ENCODE measurements at places on chromosomes 2 and 18.

DNA sequence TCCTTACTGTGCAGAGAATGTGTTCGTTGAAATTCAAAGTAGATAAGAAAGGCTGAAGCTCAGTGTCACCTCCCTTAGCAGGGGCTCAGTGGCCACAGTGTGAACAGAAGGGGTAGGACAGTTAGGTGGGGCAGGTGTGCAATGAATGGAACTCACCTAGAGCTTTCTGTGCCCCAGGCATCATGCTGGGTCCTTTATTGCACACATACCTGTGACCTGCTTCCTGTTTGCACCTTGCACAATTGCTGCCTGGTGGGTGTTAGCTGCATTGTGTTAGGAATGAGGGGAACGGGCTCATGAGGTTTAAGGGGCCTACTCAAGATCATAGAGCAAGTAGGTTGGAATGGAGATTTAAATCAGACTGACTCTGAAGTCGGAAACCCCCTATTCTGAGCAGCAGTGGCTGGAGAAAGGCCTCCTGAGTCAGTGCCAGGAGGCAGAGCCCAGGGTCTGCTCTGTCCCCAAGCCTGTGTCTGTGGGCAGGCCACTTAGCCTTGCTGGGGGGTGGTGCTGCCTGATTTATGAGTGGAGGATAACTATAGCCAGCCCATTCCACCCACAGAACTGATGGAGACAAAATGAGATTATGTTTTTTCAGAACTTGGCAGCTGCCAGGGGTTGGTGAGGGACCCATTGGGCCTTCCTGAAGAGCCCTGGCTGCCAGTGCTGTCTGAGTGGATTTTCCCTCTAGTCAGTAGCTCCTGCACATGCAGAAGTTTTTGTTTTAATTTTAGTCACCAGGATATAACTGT, 76.2 kb downstream of the NPAS2 start:
- DNase-seq = no peak

DNA sequence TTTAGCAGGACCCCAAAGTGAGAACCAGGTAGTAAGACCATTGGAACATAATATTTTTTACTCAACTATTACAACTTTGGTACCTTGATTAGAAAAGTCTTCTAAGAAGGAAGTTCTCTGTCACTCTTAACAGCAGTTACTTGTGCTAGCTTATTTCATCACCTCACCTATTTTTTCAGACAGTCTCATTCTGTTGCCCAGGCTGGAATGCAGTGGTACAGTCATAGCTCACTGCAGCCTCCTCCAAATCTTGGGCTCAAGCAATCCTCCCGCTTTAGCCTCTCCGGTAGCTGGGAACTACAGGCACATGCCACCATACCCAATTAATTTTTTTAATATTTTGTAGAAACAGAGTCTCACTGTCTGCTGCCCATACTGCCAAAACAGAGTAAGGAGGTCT, 18.0 kb downstream of the ARPC2 start:
- no peak for DNase-seq

GRCh38 chr2:135130751-135131150, 78.7 kb downstream of the RAB3GAP1 start:
- DNase-seq = no peak

DNA sequence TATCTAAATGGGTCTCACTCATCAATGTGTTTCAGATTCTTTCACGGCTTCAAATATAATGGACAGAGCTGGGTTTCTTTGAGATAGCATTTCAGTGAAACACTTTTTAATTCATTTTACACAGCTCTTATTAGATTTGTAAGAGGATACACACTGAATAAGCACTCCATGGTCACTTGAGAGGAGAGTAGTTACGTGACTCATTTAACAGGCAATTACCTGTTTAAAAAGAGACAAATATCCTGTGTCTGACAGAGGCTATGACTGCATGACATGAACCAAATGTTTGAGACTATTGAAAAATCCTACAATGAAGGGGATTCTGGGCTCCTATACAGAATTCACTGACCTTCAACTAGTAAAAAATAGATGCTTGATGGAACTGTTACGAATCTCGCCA, 786.9 kb downstream of the EPHA4 start:
- DNase-seq = no peak

GRCh38 chr18:34844072-34844471, 134.0 kb downstream of the DTNA start:
- no peak for DNase-seq

- DNase-seq = no peak
Measured at GRCh38 chr2:95314964-95315611, 17.9 kb downstream of the KCNIP3 start.

- no peak for DNase-seq
Measured at GRCh38 chr18:76419811-76420210, 75.2 kb downstream of the ZNF516 start.

DNA sequence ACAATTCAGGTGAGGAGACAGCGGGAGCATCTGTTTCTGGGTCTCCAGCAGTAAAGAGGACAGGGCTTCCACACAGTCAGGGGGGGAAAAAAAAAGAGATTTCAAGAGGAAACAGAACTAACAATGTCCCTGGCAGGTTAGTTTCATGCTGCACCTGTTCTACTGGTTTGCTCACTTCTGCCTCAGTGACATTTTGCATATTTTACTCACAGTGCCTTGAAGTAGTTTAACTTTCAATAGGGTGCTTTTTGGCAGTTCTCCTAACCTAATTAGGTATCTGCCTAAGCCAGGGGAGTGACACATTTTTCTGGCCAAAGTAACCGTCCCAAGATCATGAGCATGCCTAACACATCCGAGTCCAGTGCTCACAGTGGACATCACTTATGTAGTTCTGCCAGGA, 109.0 kb upstream of the ALK start:
- peak; percentile 36 for DNase-seq

DNA sequence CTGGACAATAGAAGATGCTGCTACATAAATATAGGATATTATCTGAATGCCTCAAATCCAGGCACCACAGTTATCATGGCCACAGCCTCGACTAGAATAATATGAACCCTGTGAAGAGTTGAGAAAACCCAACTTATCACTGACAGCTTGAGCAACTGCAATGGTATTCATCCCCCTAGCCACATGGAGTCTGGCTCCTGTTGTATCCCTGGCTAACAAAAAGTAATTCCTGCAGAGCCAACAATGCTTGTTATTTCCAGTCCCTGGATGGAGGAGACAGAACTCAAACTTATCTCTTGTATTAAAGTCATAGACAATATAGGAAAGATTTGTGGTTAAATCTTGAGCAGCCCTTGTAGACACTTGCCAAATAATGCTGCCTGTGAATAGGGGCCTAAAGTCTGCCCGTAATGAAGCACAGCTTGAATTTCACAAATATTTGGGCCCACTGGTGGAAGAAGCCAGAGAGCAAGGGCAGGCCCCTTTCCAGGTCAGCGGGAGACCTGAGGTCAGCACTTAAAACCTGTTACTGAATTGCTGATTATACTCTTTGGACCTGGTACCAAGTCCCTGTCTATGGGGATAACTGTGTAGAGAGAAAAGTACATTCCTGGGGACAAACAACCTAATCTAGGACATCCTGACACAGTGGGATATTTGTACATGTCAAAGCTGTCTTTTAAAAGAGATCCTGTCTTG, 28.4 kb upstream of the SUCLG1 start:
- DNase-seq = no peak

DNA sequence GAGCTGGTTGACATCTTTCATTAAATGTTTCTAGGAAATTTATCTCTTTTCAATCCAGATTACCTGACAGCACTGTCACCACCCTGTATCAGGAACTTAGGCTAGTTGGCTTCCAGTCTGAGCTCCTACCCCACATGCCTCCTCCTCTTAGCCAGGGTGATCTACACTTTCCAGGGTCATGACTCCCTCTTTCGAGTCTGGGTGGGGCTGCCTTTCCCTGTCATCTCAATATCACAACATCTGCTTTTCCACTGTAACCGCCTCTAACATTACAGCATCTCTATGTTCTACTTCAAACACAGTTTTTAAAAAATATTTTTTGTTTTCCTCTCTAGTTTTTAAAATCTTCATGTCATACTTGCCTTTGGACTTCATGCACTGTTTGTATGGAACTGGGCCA, 129.2 kb downstream of the RBMS1 start:
- no peak for DNase-seq

DNA sequence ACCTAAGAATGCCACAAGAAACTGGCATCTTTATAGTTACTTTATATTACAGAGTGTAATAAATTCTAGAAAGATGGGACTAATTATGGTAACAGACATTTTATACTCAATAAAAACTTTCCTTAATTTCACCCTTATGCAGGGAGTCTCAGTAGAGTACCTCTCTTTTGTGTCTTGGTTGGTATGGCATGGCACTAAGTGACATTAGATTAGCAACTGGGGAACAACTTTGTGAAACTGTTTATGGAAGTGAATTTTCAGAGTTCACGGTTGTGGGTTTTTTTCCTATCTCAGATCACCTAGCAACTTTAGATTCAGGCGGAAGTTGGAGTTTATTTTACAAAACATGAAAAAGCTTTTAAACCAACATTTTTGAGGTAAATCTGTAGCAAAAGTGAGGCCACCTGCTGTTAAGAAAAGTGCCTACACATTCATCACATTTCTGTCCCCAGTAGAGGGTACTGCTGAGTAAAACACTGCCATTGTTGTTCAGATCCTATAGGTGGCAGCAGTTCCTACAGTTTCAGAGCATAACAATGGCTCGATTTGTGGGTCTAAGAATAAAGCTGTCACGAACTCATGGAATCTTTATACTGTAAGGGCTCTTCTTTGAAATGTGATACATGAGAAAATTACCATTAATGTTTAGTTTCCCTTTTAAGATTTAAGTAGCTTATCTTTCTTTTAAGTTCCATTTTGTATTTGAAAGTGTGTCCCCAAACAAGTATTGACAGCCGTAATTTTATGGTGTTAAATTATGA, 117.6 kb downstream of the CAMKMT start:
- DNase-seq = peak; percentile 78

DNA sequence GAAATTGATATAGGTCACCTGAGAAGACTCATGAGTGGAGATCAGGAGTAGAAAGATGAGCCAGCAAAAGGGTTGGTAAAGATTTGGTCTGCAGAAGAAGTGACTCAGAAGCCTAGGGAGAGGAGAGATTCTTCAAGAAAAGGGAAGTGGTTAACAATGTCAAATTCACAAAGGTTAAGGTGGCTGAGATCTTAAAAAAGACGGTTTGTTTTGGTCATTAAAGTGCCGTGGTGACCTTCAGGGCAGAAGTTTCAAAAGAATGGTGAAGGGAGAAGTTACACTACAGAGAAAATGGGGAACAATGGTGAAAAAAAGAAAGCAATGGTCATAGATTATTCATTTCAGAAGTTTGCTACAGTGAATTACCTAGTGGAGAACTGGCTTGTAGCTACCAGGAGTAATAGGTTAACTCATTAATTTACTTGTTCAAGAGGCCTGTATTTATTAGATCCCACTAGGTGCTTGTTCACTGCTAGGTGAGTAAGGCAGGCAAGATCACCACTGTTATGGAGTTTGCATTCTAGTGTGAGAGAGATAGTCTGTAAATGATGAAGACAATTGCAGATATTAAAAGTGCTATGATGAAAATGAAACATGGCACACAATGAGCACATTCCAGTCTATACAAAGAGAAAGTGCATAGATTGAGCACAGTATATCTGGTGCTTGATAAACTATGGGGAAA, 43.0 kb downstream of the FBXO48 start:
- no peak for DNase-seq

DNA sequence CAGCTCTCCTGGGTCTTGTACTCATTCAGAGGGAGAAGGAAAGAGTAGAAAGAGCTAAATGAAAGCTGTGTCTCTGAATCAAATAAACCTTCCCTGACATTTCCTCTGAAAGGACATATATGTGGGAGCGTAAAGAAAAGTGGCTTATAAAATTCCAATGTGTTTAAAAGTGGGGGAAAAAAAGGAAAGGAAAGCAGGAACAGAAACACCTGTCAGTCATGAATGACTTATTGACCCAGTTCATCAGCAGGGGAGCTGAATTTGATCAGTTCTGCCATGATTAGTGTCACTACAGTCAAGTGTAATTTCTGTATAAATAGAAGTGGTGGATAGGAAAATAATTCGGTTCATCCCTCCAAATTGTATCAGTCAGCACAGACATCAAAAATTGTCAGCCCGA, 382.5 kb downstream of the ERBB4 start:
- DNase-seq = no peak

DNA sequence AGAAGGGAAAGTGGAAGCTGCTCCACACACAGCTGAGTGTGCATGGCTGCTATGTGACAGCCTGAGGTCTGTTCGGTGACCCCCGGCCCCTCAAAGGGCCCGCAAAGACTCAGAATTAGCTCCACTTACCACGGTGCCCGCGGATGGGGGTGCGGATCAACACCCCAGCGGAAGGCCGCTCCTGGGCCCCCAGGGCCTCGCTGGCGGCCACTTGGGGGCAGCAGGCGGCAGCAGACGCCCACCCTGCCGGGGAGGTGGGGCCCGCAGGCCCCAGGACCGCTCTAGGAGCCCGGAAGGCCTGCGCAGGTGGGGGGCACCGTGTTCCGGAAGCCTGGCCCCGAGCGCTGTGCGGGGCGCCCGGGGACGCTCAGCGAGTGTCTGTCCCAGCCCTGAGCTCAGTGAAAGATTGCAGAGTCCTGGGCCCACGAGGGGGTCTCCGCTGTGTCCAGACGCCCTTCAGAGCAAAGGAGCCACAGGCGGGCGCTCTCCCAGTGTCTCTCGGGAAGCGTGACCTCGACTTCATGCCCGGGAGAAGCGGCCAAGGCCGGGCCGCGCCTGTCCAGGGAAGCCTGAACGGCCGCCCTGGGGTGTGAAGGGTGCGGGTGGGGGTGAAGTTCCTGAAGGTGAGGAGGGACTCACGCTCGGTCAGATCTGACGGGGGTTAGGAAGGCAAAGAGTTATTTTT, 118.7 kb downstream of the VAPA start:
- no peak for DNase-seq

DNA sequence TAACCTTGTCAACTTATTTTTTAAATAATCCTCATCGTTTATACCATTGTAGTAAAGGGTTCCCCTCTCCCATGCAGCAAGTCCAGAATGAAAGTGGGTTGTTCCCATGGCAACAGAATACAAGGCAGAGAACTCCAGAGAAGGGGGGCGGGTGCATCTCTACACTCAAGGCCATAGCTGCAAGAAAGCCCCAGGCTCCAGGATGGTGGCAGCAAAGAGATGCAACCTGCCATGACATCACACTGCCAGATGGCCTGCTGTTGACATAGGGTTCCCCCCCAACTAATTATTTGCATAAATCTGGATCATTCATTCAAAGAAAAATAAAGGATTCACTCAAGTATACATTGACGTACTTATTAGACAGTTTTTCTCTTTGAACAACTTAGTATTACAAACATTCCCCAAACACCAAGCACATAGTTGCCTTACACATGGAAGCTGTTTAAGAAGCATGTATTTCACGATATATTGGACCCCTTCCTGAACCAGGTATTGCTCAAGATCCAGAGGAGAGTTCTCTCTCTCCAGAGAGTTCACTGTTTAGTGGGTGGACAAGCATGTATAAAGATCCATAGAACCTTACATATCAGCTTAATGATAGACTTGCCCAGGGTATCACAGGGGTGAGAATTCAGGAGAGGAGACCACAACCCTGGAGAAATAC, 87.4 kb upstream of the KLF7 start:
- DNase-seq = no peak

GRCh38 chr2:162220368-162220767, 22.9 kb downstream of the FAP start:
- no peak for DNase-seq

Data from urinary bladder (tissue), 4 donors.